Activated CD8-positive, alpha-beta memory T cell treated with anti-CD3 and anti-CD28 coated beads, Interleukin-2, amount 50 U/mL, for 4 hours (primary cell): ENCODE measurements at places on chromosomes 6 and 20.

DNA sequence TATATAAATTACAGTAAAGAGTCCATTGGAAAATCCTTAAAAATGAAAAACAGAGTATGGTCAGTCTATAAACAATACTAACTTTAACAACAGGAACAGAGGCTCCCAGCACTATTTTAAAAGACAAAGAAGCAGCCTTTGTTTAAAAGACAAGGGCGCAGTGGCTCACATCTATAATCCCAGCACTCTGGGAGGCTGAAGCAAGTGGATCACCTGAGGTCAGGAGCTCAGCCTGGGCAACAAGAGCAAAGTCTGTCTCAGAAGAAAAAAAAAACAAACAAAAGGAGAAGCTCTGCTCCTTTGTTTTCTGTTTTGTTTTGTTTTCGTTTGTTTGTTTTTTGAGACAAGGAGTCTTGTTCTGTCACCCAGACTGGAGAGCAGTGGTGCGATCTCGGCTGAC lies 89.4 kb downstream of the DTNBP1 start:
- DNase-seq, result no peak

GRCh38 chr20:3483309-3483708 lies 12.5 kb downstream of the ATRN start:
- DNase-seq, result no peak

DNA sequence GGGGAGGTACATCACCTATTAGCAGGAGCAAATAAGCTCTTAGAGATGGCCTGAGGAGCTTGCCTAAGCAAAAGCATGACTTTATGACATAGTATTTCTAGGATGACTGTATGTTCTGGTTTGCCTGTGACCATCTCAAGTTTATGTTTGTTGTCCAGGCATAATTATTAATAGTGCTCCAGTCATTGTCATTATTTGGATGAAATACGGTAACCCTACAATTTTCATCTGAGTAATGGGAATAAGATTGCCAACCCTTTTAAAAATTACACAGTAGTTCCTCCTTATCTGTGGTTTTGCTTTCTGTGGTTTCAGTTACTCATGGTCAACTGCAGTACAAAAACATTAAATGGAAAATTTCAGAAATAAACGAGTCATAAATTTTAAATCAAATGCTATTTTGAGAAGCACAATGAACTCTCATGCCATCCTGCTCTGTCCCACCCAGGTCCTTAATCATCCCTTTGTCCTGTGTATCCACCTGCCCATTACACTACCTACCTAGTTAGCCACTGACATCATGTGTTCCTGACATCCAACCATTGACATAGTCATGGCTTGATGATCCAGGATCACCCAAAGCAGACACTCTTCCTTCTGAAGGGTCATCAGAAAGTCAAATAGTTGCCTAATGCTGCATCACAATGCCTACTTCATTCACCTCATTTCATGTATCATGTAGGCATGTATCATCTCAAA lies 27.0 kb upstream of the TFB1M start:
- DNase-seq, result no peak

DNA sequence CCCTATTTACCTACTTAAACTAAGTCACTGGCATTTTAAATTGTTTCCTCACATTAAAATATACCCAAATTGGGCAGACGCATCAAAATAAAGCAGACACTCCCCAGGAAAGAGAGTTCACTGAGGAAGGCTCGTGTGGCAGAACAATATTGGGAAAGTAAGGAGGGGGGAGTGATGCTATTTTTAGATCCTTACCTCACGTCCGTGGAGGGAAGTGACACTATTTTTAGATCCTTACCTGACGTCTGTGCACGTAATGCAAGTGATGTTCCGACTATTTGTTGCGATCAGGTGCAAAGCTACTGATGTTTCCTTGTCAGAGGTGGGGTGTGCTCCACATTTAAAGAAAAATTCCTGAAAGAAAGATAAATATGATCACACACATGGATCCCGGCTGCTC lies 699.2 kb upstream of the AGPAT4 start:
- no peak for DNase-seq

DNA sequence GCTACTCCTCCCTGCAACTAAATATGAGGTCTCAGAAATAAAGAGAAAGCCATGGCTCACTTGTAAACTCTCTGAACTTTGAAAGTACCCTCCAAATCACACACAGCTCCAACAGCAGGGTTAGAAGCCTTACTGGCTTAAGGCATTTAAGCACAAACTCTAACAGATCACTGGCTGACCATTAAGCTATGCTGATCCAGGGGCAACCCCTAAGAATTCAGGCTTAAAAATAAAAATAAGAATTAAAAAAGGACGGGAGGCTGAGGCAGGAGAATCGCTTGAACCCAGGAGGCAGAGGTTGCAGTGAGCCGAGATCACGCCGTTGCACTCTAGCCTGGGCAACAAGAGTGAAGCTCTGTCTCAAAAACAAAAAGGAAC lies 21.8 kb downstream of the HLA-E start:
- DNase-seq, result no peak

DNA sequence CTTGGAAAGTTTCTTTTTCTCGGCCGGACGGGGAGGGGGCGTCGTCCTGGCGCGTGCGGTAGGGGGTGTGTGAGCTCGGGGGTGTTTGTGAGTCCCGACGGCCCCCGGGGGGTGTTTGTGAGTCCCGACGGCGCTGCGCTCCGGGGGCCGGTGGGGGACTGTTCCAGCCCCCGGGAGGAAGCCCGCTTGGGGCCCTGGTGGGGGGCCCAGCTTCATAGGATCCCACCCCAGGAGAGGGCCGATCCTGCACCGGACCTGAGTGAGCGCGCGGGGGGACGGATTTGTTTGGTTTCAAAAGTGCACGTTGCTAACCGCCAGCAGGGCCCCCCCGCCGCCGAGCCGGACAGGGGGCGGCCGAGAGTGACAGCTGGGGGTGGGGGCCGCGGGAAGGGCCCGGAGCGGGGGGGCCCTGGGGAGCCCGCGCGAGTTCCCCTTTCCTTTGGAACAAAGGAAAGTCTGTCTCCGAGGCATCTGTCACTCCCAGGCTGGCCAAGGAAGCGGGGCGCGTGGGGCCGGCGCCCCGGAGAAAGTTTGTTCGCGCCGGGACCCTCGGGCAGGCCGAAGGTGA lies 485 bp downstream of the TGIF2 start:
- peak; percentile 46 for DNase-seq

DNA sequence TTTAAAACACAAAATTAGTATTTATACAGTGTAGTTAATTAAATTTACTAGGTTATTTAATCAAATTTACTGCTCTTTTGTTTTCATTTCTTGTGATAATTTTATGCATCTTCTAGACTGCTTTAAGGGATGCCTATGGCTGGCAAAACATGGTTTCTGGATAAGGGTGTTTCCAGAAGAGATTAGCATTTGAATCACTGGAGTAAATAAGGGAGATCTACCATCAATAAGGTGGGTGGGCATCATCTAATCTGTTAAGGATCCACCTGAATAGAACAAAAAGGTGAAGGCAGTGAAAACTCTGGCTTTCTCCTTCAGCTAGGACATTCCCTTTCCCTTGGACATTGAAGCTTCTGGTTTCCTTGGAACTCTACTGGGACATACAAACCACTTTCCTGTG lies 146.2 kb upstream of the LAMA2 start:
- DNase-seq, result no peak

GRCh38 chr20:25238319-25239037 lies 9.4 kb upstream of the PYGB start:
- no peak for DNase-seq

- DNase-seq, result no peak
These were observed 407.6 kb downstream of the COL12A1 start for GRCh38 chr6:74798302-74798701.

GRCh38 chr6:79833964-79834284 lies 113.4 kb downstream of the ELOVL4 start:
- DNase-seq, result no peak

DNA sequence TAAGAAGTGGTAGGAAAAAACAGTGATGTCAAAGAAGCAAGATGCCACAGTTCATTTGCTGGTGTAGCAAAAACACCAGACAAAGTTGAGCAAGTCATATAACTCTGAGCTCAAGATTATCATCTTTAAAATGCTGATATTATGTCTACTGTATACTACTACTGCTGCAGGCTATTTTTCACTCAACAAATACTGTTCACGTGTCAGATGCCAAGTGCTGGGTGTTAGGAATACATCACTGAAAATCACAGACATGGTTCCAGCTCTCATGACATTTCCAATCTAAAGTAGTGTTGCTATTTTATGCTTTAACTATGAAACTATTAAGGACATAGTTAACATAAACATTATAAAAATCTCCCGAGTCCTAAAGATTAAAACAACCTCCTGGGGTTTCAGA lies 163.0 kb downstream of the NKAIN2 start:
- no peak for DNase-seq

DNA sequence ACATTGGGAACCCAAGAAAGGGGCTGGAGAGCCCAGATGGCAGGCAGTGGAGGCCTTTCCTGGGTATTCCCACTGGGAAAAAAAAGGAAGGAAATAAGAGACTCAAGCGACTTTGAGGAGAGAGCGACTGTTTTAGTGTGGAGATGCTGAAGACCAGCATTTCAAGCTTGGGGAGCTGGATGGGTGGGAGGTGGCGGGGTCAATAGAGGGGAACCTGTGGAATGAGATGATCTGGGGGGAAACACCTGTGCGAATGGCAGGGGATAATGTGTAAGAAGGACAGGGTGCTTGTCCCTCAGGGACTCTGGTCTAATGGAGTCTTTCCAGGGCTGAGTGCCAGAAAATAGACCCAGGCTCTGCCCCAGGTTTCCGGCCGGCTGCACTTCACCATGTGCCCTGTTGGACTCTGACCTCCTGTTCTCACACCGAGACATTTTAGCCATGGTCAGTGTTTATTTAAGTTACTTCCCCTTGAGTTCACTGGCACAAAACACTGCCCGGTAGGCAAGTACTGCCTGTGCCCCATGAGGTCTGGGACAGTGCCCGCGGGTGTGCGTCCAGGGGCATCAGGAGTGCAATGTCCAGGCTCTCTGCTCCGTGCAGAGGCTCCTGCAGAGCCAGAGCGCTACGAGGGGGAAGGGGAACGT lies 50.4 kb upstream of the NKX2-2 start:
- DNase-seq, result no peak

DNA sequence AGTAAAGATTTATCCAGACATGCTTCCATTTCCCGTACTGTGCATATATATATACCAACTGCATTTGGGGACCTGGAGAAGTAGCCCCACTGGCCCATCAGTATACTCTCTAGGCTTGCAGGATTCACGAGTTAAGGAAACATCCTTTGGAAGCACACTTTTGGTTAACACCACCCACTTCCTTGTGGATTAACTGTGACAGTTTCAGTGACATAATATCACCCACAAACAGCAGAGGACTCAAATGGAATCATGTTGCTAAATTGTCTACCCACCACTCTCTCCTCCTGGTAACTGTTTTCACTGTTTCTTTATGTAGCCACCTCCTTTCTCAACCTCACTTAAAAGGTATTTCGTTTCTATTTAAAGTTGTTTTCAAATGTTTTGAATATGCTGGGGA lies 55.0 kb downstream of the PROKR2 start:
- DNase-seq, result no peak
